Heart right ventricle (tissue), 16 donors: ENCODE measurements at places on chromosomes 16 and 17. TPM values are rescaled to one million over a fixed set of nuclear protein-coding genes. Genes with fewer than 3 reads are reported as not detected.

Gene HID1
- 15.5 TPM for total RNA-seq

DNA sequence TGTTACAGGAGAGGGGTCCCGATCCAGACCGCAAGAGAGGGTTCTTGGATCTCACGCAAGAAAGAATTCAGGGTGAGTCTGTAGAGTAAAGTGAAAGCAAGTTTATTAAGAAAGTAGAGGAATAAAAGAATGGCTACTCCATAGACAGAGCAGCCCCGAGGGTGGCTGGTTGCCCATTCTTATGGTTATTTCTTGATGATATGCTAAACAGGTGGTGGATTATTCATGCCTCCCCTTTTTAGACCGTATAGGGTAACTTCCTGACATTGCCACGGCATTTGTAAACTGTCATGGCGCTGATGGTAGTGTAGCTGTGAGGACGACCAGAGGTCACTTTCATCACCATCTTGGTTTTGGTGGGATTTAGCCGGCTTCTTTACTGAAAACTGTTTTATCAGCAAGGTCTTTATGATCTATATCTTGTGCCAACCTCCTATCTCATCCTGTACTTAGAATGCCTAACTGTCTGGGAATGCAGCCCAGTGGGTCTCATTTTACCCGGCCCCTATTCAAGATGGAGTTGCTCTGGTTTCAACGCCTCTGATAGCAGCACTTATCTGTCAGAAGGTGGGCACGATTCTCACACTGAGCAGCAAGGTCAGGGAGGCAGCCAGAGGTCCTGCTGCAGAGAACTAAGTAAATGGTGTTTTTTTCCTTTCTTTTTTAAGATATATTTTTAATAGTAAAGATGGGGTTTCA, 26.5 kb upstream of the XYLT2 start:
- H3K27ac ChIP-seq, result no peak overlapping the region
- H3K4me1 ChIP-seq, result no peaks in the 10 kb centered on the region
- no peaks in the 10 kb centered on the region for H3K27me3 ChIP-seq
- no peak overlapping the region for H3K4me3 ChIP-seq
- DNase-seq, result no peak

Gene TP53TG3B
- not detected for total RNA-seq

- H3K4me1 ChIP-seq, result no peaks in the 10 kb centered on the region
- DNase-seq, result no peak
- no peak overlapping the region for H3K4me3 ChIP-seq
- no peaks in the 10 kb centered on the region for H3K36me3 ChIP-seq
- peaks cover 35% of the 10 kb centered on the region for H3K27me3 ChIP-seq
Observed at GRCh38 chr17:79544142-79544914, 66.5 kb downstream of the RBFOX3 start.

GRCh38 chr16:12570046-12570618, 233.6 kb downstream of the CPPED1 start:
- DNase-seq, result no peak
- H3K4me3 ChIP-seq, result no peak overlapping the region
- no peaks in the 10 kb centered on the region for H3K4me1 ChIP-seq
- no peaks in the 10 kb centered on the region for H3K27me3 ChIP-seq

GRCh38 chr17:74117087-74117698, 86.3 kb upstream of the RPL38 start:
- H3K27ac ChIP-seq, result no peak overlapping the region
- H3K4me1 ChIP-seq, result no peaks in the 10 kb centered on the region
- H3K27me3 ChIP-seq, result peaks cover 30% of the 10 kb centered on the region

DNA sequence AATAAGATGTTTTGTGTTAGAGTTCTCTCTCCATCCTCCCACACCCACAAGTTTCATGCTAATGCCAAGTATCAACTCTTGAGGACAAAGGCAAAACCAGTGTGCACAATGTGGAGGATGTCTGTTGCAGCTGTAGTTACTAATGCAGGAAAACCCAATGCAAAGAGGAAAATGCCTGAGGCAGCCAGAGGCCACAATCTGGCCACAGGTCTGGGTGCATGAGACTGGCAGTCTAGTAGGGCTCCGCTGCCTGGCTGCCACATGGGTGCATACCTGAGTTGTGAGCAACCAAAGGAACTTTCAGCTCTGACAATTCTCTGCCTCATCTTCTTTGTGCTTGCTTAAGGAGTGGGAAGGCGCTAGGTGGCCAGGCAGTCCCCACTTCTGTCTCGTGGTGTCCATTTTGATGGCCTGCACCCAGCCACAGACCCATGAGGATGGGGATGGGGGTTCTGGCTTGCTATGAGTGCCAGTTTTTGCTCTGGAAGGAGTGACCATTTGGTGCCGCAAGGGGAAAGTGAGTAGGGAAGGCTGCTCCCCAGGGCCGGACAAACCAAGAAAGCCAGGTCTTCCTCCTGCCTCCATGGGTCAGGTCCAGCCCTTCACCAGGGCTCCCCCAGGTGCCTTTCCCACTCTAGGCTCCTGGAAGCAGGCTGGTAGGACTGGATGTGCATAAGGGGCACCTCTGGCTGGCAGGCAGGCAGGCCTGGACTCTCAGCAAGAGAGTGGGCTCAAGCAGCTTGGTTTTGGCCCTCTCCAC, 4.2 kb upstream of the GFOD2 start:
- H3K27me3 ChIP-seq, result no peaks in the 10 kb centered on the region
- no peak overlapping the region for H3K27ac ChIP-seq
- H3K4me3 ChIP-seq, result no peak overlapping the region
- no peak for DNase-seq
- H3K4me1 ChIP-seq, result peaks cover 16% of the 10 kb centered on the region
- no peaks in the 10 kb centered on the region for H3K36me3 ChIP-seq

- no peaks in the 10 kb centered on the region for H3K27me3 ChIP-seq
- no peak for DNase-seq
- H3K27ac ChIP-seq, result no peak overlapping the region
- no peaks in the 10 kb centered on the region for H3K36me3 ChIP-seq
- no peak overlapping the region for H3K4me3 ChIP-seq
Observed at GRCh38 chr16:78800523-78800922, 701.1 kb downstream of the WWOX start.

- H3K4me1 ChIP-seq, result peaks cover 29% of the 10 kb centered on the region
- no peaks in the 10 kb centered on the region for H3K27me3 ChIP-seq
- H3K36me3 ChIP-seq, result peaks cover 6% of the 10 kb centered on the region
Observed at GRCh38 chr17:28372203-28372944, 880 bp downstream of the SARM1 start.

Gene PROCA1
- total RNA-seq, result 1.9 TPM

DNA sequence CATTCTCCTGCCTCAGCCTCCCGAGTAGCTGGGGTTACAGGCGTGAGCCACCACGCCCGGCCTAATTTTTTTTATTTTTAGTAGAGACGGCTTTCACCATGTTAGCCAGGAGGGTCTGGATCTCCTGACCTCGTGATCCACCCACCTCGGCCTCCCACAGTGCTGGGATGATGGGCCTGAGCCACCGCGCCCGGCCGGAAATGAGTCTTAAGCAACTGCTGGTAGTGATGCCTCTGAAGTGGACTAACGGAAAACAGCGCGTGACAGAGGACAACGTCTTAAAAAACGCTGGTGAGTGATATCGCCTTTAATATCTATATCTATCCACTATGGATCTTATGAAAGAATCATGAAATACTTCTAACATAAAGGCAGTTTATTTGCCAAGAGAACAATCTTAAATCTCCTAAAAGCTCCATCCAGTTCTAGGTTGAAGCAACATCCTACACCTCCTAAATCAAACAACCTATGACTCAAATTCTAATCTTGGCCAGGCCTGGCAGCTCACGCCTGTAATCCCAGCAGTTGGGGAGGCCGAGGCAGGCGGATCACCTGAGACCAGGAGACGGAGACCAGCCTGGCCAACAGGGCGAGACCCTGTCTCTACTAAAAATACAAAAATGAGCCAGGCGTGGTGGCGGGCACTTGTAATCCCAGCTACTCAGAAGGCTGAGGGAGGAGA, 69.8 kb downstream of the NXN start:
- no peak overlapping the region for H3K4me3 ChIP-seq
- no peaks in the 10 kb centered on the region for H3K36me3 ChIP-seq
- no peak overlapping the region for H3K27ac ChIP-seq
- peaks cover 5% of the 10 kb centered on the region for H3K4me1 ChIP-seq
- peaks cover 5% of the 10 kb centered on the region for H3K27me3 ChIP-seq

DNA sequence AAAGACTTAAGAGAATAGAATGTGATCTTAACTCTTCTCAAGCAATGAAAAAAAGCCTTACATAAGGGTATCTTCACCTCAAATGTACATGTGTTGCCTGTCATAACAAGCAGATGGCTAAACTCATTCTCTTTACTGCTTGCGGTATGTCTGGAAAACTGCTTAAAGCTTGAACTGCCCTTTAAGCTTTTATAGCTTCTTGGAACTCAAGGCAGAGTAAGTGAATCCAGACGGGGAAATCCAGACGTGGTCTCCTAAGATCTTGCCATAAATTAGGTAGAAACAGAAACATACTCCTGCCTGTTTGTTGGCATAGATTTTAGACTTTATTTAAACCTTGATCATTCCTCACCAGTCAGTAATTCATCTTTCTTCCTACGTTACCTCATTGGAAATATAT, 19.6 kb downstream of the CLUAP1 start:
- no peak for DNase-seq
- H3K36me3 ChIP-seq, result peaks cover 38% of the 10 kb centered on the region
- no peak overlapping the region for H3K27ac ChIP-seq
- no peaks in the 10 kb centered on the region for H3K4me1 ChIP-seq
- no peaks in the 10 kb centered on the region for H3K27me3 ChIP-seq

DNA sequence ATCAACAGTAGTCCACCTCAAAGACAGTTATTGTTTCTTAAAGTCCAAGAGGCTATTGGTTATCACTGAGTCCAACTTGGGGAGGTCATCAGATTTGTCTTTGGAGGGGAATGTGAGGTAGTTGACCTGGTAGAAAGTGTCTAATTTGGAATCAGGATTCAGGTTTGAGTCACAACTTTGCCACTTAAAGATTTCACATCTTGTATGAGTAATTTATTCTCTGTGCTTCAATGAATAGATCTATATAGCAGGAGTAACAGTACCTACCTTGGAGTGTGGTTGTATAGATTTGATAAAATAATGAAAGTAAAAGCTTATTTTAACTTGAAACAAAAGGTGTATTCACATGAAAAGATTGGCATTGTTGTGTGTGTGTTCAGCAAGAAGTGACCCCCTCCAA, 119.3 kb upstream of the TBX2 start:
- no peak overlapping the region for H3K4me3 ChIP-seq
- peaks cover 7% of the 10 kb centered on the region for H3K4me1 ChIP-seq
- H3K36me3 ChIP-seq, result no peaks in the 10 kb centered on the region
- DNase-seq, result no peak
- H3K27ac ChIP-seq, result peak overlapping the region; percentile 5
- no peaks in the 10 kb centered on the region for H3K27me3 ChIP-seq

DNA sequence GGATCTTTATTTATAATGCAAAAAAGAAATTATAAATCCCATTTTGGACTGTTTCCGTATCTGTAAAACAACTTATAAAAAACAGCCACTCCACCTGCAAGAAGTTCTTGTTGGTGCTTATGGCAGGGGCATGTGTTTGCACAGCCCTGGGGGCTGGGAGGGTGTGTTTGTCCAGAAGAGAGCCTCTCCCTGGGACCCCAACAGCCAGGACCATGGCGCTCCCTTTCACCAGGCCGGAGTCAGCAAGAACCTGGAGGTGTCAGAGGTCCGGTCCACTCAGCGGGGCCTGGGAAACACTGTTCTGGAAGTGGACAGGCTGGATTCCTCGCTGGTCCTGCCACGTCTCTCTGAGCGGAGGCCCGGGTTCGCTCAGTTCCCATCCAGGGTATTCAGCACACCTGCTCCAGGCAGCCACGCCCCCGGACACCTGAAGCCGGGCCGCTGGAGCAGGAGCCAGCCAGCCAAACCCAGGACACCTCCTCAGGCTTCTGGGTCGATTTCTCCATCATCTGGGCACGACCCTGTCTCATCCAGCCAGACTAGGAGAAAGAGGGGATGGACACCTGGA, 18.9 kb upstream of the GINS2 start:
- H3K27me3 ChIP-seq, result no peaks in the 10 kb centered on the region
- H3K4me3 ChIP-seq, result no peak overlapping the region
- H3K36me3 ChIP-seq, result no peaks in the 10 kb centered on the region
- no peaks in the 10 kb centered on the region for H3K4me1 ChIP-seq
- DNase-seq, result no peak

Gene NKD1
- total RNA-seq, result 0.31 TPM

- no peak overlapping the region for H3K4me3 ChIP-seq
- peaks cover 4% of the 10 kb centered on the region for H3K4me1 ChIP-seq
Observed at GRCh38 chr17:16915752-16916556, 56.0 kb downstream of the TNFRSF13B start.

DNA sequence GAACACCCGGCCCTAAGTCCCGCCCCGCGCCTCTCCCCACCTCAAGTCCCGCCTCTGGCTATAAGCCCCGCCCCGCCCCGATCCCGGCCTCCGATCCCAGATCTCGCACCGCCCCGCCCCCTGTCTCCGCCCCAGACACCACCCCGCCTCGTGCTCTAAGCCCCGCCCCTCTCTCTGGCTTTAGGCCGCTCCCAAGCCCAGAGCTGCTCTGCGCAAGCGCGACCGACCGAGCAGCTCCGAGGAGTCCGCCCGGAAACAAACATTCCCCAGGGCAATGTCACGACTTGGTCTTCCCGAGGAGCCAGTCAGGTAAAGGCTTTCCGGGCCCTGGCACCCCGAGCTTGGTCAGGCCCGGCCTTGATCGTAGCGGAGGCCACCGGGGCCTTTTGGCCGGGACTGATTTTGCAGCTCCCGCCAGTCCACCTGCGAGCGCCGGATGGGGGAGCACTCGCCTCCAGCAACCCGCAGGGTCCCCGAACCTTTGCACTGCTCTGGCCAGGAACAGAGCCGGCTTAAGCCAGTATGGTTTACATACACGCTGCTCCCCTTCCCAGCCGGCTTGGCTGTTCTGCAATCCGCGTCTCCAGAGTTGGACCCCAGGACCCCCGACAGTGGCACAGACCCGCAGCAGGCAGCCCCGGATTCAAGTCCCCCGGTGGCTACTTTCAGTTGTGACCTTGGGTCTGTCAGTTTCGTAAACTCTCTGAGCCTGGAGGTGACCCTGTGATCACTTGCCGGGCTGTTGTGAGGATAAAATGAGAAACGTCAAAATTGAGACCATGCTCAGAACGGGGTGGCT, at the start of gene NUDT7:
Gene NUDT7, plus strand, starts transcription at position 206 of the 799 bp plus-strand sequence. Its CDS starts 69 bp downstream, at position 275.
- peak within 1 kb of the TSS; percentile 92 for H3K4me3 ChIP-seq
- peak; percentile 99 for DNase-seq
- H3K4me1 ChIP-seq, result no peaks in the 10 kb centered on the region
- H3K27ac ChIP-seq, result peak within 1 kb of the TSS; percentile 94
- no peaks in the 10 kb centered on the region for H3K27me3 ChIP-seq

GRCh38 chr17:17298108-17298507, 5.1 kb upstream of the NT5M start:
- H3K4me1 ChIP-seq, result peaks cover 12% of the 10 kb centered on the region
- no peak overlapping the region for H3K27ac ChIP-seq
- H3K27me3 ChIP-seq, result no peaks in the 10 kb centered on the region
- no peak for DNase-seq
- H3K36me3 ChIP-seq, result no peaks in the 10 kb centered on the region
- H3K4me3 ChIP-seq, result no peak overlapping the region

- H3K27me3 ChIP-seq, result no peaks in the 10 kb centered on the region
- peak overlapping the region; percentile 3 for H3K27ac ChIP-seq
- H3K36me3 ChIP-seq, result no peaks in the 10 kb centered on the region
- DNase-seq, result no peak
Observed at GRCh38 chr17:68710035-68710780, 109.0 kb upstream of the FAM20A start.

GRCh38 chr16:3807425-3808123, 72.9 kb downstream of the CREBBP start:
- H3K36me3 ChIP-seq, result peaks cover 28% of the 10 kb centered on the region

GRCh38 chr17:42554250-42555121, 1.8 kb downstream of the HSD17B1 start:
- H3K27me3 ChIP-seq, result no peaks in the 10 kb centered on the region
- H3K4me3 ChIP-seq, result peak overlapping the region; percentile 88
- H3K4me1 ChIP-seq, result peaks cover 30% of the 10 kb centered on the region
